ENCODE measurements at places on chromosomes 7 and 10.

DNA sequence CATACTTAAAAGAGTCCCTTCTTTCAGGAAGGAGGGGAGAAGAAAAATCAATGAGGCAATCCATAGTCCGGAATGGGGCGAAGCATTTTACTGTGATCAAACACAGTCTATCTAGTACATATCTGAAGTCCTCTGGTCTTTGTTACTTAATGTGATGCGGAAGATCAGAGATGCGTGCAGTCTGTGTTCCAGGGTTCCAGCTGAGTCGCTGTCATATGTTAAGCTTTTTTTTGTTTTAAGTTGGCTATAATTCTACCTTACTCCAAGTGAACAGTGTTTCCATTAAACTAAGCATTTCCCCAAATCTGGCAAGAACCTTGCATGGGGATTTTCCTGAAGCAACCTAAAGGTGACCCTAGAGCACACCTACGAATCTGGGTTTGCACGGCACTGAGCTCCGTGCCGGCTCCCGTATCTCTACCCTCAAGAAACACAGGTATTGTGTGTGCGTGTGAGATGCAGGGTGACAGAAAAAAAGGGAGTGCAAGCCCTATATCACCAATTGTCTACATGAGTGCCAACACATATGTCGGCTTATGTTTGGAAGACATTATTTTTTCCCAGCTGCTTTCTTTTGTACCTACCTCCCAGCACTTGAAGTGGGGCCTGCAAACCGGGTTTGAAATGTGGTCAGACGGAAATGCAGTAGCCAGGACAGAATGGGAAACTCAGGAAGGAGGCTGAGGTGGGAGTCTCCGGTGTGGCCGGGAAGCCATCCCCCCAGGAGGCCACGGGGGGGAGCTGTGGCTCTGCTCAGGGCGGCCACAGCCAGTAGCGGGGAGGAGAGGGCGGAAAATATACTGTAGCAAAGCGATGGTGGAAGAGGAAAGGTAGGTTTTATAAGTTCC is 435.8 kb upstream of the MGMT start:
- DNase-seq = peak; percentile 29

- DNase-seq = no peak
Measured at GRCh38 chr7:6489612-6490011, 41.9 kb upstream of the DAGLB start.

DNA sequence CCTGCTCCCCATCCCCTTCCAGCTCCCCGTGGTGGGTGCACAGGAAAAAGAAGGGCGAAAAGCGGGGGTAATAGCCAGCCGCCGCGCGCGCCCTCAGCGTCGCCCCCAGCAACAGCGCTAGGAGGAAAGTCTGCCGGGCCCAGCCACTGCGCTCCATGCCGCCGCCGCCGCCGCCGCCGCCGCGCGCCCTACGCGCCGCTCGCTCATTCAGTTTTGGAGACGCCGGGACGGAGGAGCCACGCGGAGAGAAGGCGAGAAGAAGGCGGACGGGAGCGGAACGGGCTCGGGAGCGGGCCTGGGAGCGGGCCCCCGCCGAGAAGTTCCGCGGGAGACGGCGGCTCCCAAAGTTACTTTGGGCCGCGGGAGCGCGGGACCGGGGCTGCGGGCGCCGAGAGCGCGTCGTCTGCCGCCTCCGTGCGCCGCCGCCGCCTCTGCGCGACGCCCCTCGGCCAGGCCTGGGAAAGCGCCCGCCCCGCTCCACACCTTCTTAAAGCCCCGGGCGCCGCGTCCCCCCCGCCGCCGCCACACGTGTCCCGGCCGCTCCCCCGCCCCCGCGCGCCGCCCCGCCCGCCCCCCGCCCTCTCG is at the start of gene RELN:
TSS of gene RELN (minus strand) at position 459 of the 585 bp plus-strand sequence. CDS start at position 157, 302 bp downstream.
- DNase-seq = no peak

DNA sequence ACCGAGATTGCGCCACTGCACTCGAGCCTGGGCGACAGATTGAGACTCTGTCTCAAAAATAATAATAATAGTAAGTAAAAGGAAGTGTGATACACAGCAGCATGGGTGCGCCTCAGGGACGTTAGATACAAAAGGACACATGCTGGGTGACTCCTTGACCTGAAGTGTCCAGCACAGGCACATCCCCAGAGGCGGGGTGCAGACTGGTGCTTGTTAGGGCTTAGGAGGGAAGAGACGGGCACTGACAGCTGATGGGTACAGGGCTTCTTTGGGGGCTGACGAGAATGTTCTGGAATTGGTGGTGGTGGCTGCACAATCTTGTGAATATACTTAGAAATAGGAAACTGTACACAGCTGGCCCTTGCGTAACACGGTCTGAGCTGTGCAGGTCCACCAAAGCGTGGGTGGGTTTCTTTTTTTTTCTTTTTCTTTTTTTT is 61.8 kb upstream of the DNAJB6 start:
- no peak for DNase-seq

DNA sequence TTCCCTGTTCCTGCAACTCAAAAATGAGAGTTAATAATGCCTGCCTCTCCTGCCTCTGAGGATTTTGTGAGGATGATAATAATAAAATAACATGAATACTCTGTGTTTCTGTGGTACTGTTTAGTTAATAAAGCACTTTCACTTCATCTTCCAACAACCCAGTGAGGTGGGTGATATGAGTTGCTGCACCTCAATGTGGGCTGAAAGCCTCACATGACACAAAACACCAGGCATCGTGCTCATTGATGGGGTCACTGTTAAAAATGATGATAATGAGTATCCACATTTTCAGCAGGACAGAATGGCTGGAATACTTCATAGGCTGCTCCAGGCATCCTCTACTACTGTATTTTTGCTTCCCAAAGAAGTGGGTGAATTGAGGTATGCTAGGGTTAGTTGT is 222.8 kb upstream of the NRP1 start:
- no peak for DNase-seq

GRCh38 chr7:156474241-156474743 is 166.3 kb upstream of the RNF32 start:
- no peak for DNase-seq

DNA sequence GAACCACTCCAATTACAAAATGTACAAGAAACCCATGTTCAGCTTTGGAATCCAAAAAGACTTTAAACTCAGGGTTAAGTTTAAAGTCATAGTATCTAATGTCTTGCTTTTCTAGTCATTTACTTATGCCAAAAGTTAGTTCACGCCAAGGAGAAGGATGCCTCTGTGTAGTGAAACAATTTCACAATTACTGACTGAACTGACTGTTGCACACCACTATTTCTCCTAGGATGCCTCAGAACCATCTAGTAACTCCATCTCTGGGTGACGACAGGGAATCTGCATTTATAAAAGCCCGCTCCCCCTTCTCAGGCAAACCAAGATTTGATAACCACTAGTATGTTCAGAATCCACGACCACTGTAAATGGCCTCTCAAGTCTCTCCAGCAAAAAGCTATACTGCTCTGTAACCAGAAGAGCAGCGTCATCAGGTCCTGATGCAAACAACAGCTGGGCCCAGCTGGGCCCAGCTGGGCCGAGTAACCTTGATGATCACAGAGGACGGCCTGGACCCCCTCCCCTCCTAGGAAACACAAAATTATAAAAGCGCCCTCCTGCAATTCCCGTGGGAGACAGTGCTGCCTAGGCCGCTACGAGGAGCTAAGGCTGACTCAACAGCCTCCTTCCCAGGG is 680 bp upstream of the ADO start:
- no peak for DNase-seq

DNA sequence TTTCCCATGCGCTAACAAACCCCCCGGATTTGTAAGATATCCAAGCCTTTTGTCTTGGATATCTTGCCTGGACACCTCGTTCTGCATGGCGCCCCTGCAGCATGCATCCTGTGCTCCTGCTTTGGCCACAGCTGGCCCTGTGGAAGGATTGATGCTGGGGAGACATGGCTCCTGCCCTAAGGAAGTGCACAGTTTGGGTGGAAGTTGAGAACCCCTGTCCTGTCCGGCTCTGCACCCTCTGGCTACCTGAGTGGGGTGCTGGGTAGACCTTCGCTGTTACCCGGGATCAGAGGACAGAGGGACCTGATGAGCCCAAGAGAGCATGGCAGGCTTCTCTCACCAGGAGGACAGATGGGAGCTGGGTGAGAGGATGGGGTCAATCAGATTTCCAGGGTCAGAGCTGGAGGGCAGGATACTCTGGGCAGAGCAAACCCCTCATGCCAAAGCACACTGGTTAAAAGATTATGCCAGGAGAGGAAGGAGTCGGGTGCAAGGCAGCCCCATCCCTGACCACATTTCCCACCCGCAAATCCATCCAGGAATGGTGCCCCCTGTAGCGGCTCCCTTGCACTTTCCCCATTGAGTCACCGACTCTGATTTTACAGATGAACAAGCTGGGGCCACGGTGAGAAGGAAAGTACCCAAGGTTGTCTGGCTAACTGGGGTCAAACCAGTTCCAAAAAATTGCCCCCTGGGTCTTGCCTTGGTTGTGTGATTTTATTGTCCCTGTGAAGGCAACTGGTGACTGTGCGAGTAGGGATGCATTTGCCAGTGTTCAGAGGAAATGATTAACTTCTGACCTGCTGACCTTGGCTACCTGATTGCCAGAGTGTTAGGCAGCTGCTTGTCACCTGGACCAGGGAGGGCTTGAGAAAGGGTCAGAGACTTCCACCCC is 290.1 kb upstream of the ZMIZ1 start:
- no peak for DNase-seq

DNA sequence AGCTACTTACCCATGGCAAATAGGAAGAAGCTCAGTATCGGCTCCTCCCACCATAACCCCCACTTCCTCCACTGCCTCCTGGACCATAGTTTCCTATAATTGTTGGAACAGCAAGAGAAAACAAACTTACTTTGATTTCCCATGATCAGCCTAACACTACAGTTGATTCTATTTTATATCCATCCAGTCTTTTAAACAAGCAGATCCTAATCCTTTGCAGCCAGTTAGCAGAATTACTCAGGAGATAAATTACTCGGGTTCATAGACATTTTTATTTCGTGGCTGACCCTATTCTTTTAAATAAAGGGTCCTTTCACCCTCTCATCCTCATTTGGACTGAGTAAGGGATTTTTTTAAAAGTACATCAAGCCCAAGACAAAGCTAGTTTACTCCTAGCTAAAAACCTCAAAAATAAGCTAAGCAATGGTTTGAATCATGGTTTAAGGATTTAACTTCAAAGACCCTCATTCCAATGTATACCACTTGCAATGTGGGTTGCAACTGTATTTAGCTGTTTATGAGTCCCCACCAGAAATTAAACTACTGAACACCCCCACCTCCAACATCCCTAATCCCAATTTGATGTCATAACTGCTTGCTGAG is 8.0 kb downstream of the HNRNPA2B1 start:
- DNase-seq = no peak

DNA sequence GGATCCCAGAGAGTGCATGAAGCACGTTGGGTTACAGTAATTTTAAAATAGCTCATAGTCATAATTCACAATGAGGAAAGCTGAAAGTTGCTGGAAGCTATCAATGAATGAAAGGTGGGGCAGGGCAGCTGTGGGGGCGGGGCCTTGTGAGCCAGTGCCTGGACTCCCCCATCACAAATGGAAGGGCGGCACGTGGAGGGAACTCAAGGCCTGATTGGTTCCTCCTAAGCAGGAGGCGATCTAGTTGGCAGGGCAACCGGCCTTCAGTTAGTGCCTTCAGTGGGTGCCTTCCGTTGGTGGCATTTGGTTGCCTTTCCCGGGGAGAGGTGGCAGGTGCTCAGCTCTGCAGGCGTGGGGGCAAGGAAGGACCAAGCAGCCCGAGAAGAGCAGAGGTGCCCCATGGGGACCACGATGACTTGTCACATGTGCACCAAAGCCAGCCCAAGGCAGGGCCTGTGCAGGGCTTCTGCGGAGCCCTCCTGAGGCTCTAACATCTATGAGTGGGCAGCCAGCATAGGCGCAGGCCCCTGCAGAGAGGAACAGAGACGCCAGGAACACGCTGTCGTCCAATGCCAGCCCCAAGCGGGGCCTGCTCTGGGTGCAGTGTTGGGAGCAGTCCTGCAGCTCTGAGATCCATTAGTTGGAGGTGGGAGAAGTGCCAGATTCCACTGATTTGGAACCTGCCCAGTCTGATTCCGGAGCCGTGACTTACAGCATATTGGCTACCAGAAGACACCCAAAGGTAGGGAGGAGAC is 59.8 kb upstream of the PDSS1 start:
- no peak for DNase-seq

- no peak for DNase-seq
Measured at GRCh38 chr10:28796606-28797512, 119.5 kb downstream of the BAMBI start.

DNA sequence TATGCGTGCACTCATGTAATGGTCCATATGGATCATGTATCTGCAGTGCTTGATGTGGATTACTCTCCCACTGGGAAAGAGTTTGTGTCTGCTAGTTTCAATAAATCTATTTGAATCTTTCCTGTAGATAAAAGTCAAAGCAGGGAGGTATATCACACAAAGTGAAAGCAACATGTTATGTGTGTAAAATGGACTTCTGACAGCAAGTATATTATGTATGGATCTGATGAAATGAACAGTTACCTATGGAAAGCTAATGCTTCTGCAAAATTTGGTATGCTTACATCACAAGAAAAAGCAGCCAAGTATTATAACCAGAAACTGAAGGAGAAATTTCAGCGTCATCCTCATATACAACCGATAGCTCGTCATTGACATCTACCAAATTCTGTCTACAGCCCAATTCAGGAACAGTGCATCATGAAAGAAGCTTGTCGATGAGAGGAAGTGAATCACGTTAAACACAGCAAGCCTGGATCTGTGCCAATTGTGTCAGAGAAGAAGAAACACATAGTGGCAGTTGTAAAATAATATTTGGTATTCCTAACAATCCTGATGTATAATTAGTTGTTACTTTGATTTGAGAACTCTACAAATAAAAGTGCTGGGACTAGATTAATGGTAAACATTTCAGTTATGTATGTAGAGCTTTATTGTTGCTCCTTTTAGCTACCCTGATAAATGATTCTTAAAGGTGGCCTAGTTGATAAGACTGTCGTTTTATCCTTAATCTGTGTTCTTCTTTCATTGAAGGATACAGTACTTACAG is 14.2 kb upstream of the SYPL1 start:
- no peak for DNase-seq

DNA sequence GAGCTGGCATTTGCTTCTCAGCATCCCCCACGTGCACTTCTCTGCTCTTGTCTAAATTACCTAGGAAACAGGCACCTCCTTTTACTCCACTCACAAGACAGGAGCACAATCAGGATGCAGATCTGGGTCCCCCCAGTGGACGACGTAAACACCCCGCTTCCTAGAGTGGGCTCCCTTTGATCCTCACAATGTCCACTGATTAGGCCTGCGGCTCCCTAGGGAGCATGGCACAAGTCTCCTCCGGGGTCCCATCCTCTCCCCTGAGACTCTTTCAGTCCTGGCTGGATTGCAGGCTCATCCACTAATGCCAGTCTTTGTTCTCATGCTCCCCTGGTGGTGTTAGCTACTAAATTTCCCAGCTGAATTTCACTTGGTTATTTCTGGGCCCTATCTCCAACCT is 98.3 kb downstream of the GLI3 start:
- no peak for DNase-seq

- DNase-seq = no peak
Measured at GRCh38 chr10:11509036-11509435, 102.4 kb downstream of the USP6NL start.

DNA sequence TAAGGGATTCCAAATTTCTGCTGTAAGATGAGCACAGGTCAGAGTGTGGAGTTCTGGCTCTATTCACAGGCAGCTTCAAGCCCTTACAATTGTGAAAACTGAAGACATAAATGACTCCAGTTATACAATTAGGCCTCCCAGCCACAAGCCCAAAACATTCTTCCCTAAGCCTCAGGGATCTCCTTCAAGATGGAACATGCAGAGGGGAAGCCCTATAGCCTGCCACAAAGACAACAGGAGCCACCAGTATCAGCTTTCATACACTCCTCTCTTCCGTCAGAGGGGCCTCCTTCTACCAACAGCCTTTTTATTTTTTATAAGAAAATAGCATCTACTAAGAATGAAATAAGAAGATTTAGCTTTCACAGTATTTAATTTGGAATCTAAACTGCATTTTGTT is 46.5 kb downstream of the DLD start:
- no peak for DNase-seq

Measured in bone marrow (tissue), 2 donors.